ENCODE measurements at places on chromosomes 6 and 20. TPM values are rescaled to one million over a fixed set of nuclear protein-coding genes. Genes with fewer than 3 reads are reported as not detected.

The GHRH gene
- not detected for polyA plus RNA-seq

The GGTLC1 gene
- 0.19 TPM for polyA plus RNA-seq

The ARMC12 gene
- polyA plus RNA-seq = not detected

The TBXT gene
- polyA plus RNA-seq = not detected

The CBLN4 gene
- polyA plus RNA-seq = not detected

The FNDC11 gene
- 0.25 TPM for polyA plus RNA-seq

The ITPA gene
- polyA plus RNA-seq = 97.0 TPM

The RPN2 gene
- 54.9 TPM for polyA plus RNA-seq
